ENCODE measurements at places on chromosomes 11 and 22.
A peak's percentile ranks its signal among the peaks of the same experiment; 100 is the strongest.

GRCh38 chr22:45468872-45469271 lies 33.8 kb upstream of the FBLN1 start:
- DNase-seq = no peak

DNA sequence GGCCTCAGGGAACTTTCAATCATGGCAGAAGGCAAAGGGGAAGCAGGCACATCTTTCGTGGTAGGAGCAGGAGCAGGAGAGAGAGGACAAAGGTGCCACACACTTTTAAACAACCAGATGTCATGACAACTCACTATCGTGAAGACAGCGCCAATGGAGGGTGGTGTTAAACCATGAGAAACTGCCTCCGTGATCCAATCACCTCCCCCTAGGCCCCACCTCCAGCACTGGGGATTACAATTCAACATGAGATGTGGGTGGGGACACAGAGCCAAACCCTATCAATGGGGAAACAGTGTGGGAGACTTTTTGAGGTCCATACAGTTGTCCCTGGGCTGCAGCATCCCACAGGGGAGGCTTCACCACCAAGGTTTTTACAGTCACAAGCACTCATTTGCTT lies 41.9 kb upstream of the CFAP300 start:
- no peak for DNase-seq

- no peak for DNase-seq
Measured at GRCh38 chr11:131136486-131136885, 220.2 kb upstream of the SNX19 start.

DNA sequence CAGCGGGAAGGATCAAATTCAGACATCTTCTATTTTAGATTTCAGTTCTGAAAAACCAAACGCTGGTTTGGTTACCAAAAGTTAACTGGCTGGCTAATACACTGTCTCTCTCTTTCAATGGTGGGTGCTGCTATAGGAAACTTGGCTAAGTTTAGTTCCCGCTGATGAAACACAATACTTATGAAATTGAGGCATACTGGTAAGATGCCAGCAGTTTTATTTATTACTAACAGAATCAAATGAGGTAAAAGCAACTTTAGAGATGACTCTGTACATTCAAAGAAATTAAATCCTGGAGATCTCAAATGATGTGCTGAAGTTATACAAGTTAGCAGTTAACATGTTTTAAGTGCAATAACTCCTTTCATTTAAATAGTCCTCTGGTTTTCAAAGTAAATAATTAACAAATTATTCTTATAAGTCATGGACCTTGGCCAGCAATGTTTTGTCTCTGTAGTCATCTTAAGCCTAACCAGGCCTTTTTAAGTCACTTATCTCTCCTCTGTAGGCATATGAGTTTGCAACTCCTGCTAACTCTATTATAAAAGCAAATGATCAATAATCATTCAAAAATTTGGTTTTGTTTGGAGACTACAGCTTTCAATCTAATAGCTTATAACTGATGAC lies 54.8 kb downstream of the PAK1 start:
- DNase-seq = peak; percentile 24

- DNase-seq = no peak
Measured at GRCh38 chr11:121250843-121251242, 41.7 kb upstream of the SC5D start.

DNA sequence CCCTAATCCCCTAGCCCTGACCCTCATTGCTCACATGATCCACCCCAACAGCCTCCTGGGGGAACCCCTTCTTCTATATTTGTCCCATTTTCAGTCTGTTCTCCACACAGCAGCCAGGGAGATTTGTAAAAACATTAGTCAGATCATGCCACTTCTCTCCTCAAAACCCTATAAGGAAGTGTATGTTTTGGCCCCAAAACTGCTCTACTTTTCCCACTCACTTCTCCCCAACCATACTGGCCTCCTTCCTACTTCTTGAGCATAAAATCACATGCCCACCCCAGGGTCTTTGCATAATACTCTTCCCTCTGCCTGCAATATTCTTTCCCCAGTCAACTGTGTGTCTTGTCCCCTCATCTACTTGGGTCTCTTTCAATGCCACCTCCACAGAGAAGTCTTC lies 4.7 kb upstream of the SLC22A12 start:
- no peak for DNase-seq

DNA sequence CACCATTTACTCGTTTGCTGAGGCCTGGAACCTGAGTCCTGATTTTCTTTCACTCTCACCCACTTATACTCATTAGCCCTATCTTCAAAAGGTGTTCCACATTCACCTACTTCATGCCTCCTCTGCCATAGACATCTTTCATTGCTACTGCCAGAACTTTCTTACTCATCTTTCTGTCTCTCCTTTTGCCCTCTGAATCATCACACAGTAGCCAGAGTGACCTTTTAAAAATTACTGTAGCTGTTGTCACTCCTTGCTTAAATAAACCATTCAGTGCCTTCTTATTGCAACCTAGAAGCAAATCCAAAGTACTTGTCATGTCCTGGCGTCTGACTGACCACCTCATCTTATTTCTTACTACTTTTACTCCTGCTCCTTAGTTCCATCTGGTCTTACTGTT lies 38.2 kb downstream of the ATXN10 start:
- no peak for DNase-seq
